ENCODE measurements at places on chromosomes 2 and 18.

DNA sequence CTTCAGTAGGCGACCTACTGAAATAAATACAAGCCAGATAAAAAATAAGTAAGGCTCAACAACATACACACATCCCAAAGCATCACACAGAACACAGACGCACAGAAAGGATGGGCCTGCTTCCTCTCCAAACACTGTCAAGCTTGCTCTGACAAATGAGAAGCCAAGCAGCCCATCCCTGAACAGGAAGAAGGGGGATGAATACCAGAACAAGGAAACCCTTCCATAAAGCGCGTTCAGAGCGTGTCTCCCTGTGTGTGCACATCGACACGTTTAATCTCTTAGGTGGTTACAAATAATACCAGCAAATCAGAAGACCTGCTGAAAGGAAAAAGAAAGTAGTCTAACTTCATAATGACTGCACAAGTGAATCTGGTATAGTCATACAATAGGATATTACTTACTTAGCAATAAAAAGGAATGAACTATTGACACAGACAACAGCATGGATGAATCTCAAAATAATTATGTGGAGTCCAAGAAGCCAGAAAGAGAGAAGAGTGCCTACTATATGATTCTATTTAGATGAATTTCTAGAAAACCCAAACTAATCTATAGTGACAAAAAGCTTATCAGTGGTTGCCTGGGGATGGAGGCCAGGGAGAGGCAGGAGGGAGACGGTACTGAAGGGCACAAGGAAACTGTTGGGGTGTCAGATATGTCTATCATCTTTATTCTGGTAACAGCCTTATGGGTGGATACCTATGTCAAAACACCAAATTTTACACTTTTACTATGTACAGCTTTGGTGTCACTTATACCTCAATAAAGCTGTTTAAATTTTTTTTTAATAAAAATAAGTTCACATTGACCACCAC lies 26.8 kb downstream of the MBOAT2 start:
- no peak for DNase-seq

GRCh38 chr2:113910967-113911678 lies 21.2 kb downstream of the ACTR3 start:
- no peak for DNase-seq

DNA sequence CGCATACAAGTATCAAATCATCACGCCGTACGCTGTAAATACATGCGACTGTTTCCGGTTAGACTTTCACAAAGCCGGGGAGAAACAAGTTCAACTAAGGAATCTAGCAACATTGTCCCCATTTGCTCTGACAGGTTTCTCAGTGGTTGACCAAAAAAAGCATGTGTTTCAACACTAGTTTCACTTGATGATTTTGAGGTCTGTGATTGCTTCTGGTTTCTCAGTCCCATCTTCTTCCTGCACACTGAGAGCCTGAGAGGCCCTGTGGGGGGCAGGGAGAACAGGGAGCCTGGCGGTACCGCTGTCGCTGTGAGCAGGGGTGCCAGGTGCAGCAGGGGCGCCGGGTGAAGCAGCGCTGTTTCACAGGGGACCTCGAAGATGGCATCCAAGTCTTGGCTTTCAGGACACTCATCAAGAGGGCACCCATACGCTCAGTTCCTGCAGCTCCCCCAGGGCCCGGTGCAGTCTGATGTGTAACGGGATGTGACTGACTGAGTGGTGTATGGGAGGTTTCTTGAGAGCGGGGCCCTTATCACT lies 270.9 kb downstream of the TWIST2 start:
- DNase-seq, result no peak

GRCh38 chr2:223786943-223787342 lies 50.4 kb downstream of the AP1S3 start:
- DNase-seq, result no peak

- peak; percentile 28 for DNase-seq
These were observed 106.4 kb downstream of the POLE4 start for GRCh38 chr2:75064691-75065396.

GRCh38 chr2:11032396-11032795 lies 120.7 kb downstream of the KCNF1 start:
- no peak for DNase-seq

GRCh38 chr18:56825321-56825720 lies 174.2 kb downstream of the WDR7 start:
- no peak for DNase-seq

GRCh38 chr2:187329586-187329985 lies 118.5 kb downstream of the CALCRL start:
- no peak for DNase-seq

DNA sequence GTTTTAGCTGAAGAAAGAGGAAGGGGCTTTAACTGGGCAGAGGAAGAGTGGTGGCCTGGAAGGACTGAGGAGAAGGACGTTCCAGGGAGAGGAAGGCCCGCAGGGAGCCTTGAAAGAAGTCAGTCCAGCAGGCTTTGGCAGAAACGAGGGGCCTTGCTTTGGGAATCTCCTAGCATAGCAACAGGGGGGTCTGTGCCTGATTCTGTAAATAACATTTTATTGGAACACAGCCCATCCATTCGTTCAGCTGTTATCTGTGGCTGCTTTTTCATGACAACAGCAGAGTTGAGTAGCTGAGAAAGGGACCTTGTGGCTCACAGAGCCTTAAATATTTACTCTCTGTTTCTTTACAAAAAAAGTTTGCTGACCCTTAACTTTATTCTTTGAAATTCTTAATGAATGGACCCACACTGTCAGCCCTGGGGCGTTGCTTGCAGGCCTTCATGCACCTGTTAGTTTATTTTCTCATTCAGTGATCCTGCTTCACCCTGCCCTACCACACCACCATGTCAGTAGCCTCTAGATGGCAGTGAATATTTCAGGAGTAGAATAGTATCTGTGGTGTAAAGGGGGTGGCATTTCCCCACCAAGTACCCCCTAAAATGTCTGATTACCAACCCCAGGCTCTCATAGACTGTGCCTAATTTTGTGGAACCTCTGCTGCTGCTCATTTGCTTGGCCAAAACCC lies 61.0 kb downstream of the MGAT5 start:
- no peak for DNase-seq

DNA sequence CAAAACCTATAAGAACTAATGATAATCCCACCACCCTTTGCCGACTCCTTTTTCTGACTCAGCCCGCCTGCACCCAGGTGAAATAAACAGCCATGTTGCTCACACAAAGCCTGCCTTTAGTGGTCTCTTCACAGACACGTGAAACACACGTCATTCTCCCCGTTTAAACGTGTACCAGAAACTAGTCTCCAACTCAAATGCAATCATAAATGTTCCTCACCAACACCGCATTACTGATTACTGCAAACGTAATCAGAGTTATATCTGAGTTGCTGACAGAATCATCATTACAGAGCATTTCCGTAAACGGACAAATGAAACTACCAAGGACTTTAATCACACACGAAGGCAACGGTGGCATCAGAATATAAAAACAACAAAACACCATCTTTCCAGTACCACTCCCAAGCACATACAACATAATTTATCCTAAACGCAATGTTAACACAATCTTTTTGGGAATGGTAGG lies 1.9 kb downstream of the CLK1 start:
- peak; percentile 44 for DNase-seq

DNA sequence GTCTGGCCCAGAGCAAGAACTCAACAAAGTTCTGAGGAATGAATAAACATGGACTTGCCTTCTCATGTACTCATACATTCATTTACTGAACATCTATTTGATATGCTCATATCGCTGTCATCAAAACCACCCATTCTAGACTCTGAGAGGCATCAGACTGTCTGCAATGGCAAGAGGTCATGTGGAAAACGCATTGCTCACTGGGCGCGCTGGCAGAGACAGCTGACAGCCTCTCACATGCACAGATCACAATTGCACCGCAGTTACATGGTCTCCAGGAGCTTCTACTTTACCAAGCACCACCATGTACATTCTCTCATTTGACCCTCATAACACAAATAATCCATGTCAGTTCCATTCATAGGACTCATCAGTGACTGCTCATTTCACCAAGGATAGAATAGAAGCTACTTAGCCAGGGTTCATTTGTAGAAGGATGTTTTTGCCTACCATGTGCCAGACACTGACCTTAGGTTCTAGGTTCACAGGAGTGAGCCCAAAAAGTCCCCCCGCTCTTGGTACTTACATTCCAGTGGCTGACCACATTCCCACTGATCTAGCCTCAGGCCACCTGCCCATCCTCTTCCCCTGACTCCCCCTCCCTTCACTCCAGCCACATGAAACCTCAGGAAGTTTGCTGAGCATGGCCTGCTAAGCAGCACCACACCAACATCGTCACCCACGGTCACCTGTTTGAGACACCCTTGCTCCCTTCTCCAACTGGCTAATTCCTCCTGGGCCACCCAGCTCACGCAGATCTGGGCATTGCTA lies 6.1 kb downstream of the FAM124B start:
- no peak for DNase-seq

DNA sequence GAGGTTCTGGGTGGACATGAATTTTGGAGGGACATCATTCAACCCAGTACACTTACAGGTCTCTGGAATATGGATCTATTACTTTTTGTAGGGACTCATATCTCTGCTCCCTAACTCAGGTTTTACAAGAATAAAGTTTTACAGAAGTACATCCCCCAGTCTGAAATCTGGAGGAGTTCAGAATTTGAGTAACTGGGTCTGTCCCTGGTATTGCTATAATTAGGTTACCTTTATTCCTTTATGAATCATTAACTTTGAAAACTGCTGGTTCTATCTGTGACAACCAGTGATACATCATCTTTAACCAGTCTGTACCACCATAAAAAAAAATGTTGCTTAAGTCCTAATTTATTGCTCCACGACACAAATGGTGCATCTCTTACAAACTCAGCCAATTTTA lies 59.9 kb downstream of the INSIG2 start:
- no peak for DNase-seq

- peak; percentile 9 for DNase-seq
These were observed 28.4 kb downstream of the AFF3 start for GRCh38 chr2:100113990-100114433.

DNA sequence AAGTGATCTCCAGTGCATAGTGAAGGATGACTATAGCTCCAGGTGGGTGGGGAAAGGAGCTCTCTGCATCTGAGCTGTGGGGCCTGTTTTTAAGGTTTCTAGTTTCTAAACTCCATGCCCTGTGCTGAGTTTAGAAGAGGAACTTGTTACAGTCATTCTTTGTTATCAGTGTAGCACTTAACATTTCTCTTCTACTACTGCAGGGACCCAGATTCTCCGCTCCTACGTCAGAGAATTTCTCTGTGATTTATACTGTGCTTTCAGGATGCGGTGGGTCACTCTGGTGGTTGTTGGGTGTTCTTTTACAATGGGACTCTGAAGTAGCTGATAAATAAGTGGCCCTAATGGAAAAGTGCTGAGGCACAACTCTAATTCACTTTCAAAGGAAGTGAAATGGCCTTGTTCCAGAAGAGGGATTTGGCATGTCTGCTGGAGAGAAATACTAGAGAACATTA lies 122.0 kb downstream of the WDSUB1 start:
- DNase-seq, result no peak

DNA sequence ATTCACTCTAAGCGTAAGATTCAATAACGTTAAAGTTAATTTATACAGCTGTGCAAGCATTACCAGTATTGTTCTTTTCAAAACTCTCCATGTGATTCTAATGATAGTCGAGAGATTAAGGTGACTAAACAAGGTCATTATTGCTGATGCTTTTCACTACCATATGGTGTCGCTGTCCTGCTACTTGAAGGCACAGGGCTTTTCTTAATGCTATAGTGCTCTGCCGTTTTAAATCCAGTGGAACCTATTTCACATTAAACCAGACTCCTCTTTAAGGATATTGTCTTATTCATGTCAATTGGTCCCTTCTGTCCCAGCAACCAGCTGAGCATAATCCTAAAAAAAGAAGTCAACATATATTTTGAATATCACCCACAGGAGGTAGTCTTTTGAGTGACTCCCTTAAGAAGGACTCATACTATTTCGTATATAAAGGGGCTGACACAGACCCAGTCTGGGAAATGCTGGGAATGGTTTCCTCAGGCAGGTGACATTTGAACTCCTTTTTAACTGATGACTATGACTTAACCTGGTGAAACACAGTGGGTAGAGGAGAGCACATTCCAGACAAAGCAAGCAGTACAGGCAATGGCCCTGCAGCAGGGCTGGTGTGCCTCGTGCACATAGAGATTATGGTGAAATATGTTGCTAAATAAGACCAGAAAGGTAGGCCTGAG lies 53.9 kb upstream of the CYTIP start:
- DNase-seq, result peak; percentile 50

- no peak for DNase-seq
These were observed 17.2 kb downstream of the TET3 start for GRCh38 chr2:74001781-74002504.

Data from CD4-positive, alpha-beta T cell treated with Interleukin-6 at 100 ng/mL for 8 hours (primary cell).